ENCODE measurements at places on chromosomes 6 and 20. TPM values are rescaled to one million over a fixed set of nuclear protein-coding genes. Genes with fewer than 3 reads are reported as not detected.

ROS1 gene
- total RNA-seq, result 0.12 TPM

GRCh38 chr6:43712579-43712978, 25.0 kb upstream of the MRPS18A start:
- DNase-seq, result no peak

- DNase-seq, result peak; percentile 65
These were observed 124.5 kb downstream of the MRPL14 start for GRCh38 chr6:44002593-44003344.

- DNase-seq, result no peak
These were observed 91.2 kb upstream of the TINAG start for GRCh38 chr6:54217018-54217417.

DNA sequence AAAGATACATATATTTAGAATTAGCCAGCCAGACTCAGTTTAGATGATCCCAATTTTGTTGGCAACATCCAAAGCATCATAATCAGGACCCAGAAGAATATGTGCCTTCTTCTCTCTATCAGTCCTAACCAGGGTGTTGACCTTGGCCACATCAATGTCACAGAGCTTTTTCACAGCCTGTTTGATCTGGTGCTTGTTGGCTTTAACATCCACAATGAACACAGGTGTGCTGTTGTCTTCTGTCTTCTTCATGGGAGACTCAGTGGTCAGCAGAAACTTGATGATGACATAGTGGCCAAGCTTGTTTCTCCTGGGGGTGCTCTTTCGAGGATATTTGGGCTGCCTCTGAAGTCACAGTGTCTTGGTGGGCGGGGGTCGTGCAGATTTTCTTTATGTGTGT, 84.9 kb downstream of the MKKS start:
- no peak for DNase-seq

- no peak for DNase-seq
These were observed 34.6 kb downstream of the KCNS1 start for GRCh38 chr20:45066372-45066771.

DNA sequence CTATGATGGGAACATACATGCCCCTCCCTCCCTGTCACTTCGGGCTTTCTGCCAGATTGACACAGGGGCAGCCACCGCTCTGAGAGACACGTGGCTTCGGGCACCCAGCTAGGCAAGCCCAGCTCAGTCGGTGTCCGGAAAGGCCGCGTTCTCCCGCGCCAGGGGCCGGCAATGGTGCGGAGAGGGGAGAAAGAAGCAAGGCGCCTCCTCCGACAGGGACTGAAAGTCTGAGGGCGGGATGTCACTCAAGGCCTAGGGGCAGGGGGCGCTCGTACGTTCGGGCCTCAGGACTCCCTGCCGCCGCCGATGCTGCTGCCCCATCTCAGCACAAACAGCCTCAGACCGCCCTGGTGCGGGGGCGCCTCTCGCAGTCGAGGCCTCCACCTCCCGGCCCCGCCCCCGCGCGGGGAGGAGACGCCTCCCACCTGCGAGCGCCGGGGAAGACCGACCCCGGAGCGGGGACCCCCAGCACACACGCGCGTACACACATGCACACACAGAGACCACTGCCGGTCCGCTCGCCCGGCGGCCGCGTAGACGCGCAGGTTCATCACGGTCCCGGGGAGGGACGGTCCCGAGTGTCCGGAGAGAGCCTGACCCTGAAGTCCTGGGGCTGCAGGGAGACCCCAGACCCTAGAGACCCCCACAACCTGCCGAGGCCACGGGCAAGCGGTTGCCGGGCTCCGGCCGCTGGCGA, 1.9 kb downstream of the GRM4 start:
- DNase-seq, result peak; percentile 79

DNA sequence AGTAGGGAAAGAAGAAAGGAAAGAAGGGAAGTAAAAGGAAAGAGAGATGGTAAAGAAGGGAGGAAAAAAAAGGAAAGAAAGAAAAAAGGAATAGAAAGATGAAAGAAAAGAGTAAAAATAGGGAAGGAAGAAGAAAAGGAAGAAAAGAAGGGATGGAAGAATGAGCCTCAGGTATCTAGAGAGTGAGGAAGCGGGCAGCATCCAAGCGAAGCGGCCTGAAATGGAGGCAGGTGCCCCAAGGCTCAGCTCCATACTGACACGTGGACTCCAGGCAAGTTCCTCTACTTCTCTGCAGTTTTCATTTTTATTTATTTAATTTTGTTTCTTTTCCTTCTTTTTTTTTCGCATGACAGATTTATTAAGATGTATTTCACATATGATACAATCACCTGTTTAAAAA, 373.1 kb downstream of the ESR1 start:
- DNase-seq, result no peak

- DNase-seq, result no peak
These were observed 84.7 kb upstream of the ELOVL5 start for GRCh38 chr6:53433261-53433950.

GRCh38 chr6:5234874-5235273, 25.9 kb downstream of the LYRM4 start:
- DNase-seq, result no peak

- DNase-seq, result no peak
These were observed 100.8 kb downstream of the MOXD1 start for GRCh38 chr6:132300323-132300949.

DNA sequence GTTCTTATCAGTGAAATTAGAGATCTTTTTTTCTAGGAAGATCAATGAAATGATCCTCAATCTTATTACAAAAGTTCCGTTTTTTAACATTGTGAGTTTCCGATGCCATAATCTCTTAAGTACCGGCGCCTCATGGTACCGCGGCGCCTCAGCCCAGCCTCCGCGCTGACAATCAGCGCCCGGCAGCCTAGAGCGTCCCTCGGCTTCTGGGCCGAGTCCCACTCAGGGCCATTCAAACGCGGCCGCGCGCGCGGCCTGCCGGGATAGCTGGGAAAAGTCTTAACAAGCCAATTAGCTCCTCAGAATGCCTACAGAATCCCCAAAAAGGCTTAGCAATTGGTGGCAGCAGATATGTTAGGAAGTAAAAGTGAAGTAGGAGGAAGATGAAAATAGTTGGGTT, 204.8 kb downstream of the ADGB start:
- DNase-seq, result no peak

DNA sequence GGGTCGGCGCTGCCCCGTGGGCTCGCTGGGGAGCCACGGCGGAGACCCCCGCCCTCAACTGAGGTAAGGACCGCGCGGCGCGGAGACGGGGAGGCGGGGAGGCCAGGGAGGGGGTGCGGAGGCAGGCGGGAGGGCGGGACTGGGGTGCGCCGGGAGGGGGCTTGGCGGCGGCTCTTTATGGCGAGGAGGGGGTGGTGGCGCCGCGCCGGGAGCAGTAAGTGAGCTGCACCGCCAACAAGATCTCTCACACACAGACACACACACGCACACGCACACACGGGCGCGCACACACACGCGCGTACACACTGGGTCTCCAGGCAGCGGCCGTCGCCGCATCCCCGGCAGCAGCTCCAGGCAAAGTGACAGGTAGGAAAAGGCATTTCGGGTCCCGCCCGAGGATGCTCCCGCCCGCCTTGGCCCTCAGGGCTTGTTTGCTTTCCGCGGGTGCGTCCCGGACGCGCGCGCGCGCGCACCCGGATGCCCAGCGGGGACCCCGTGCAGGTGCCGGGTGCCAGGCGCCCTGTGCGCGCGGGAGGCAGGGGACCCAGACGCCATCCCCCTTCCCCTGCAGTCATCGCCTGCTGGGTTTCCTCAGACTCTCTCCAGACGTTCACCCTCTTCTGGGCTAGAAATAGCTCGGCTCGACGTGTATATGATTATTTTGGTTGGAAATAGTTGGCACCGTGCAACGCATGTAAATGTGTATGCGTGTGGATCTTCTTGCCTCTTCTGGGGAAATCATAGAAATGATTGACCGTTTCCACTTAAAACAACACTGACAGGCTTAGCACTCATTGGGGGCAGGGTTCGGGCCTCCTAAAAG, at the start of gene PLCB4:
TSS of gene PLCB4 (plus strand) at position 247 of the 823 bp plus-strand sequence. CDS start 238,728 bp downstream, outside the sequence.
- no peak for DNase-seq

DNA sequence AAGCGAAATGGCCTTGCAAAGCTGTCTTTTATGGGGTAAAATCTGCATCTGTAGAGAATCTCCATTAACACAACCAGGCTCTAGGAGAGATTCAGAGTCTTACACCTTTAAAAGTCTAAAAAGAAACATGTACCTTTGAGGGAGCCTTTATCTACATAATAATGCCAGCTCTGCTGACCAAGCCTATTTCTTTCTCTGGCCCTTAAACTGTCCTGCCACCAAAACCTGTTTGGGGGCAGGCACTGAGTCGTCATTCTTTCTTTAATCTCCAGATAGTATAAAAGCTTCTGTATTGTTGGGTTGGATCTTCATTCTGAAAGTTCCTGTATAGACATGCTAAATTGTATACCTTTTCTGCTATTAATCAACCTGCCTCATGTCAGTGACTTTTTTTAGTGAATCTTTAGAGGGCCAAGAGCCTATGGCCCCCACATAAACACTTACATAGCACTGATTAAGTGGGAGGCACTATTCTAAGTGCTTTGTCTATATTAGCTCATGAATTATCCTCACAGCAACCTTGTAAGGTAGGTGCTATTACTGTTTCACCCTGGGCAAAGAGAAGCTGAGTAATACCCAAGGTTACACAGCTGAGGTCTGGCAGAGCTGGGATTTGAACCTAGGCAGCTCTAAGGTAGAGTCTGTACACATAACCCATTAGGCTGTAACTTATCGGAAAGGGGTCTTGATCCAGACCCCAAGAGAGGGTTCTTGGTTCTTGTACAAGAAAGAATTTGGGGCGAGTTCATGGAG, 232.3 kb upstream of the DTNBP1 start:
- DNase-seq, result no peak

DNA sequence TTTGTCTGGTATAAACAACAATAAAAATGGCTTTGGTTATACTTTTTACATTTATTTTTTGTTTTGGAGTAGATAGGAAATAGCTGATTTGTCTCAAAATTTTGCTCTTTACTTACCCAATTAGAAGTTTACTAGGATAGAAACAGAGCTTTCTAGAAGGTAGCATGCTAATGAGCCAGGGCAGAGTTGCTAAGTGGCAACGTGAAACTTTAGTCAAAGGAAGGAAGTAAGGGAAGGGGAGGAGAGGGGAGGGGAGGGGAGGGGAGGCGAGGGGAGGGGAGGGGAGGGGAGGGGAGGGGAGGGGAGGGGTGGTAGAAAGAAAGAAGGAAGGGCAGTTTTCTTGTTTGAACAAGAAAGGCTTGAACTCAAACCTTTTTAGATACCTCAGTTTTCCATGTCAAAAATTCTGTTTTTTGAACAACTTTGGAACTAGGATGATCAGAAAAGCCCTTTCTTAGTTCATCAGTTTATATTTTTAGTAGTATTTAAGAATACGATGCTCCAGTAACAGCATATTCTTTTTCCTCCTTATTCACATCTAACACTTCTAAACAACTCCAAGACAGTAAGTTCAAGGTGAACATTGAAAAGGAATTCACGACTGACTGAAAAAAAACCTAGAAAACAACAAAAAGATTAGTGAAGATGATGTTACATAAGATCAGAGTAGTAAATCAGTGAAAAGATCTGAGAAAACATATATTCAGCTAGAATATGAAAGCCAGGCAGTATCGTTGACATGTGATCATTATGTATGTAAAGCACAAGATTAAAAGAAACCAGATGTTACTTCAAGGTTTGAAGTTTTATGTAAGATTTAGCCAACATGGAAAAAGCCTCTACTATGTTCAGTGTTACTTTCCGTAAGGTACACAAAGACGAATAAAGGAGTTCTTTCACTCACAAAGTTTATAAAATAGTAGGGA, 263.4 kb downstream of the ARHGAP18 start:
- no peak for DNase-seq

DNA sequence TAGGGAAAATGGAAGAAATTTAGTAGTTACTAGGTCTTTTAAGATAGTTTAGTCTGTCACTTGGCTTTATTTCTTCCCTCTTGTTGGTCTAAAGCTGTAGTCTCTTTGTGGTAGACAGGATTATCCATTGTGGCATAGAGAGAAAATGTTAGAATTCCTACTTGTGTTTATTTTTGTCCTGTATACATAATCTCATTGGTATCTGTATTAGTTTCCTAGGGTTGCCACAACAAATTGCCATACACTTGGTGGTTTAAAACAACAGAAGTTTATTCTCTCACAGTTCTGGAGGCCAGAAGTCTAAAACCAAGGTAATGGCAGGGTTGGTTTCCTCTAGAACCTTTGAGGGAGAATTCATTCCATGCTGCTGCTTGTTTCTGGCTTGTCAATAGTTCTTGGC, 119.4 kb downstream of the ZFAND3 start:
- no peak for DNase-seq

DNA sequence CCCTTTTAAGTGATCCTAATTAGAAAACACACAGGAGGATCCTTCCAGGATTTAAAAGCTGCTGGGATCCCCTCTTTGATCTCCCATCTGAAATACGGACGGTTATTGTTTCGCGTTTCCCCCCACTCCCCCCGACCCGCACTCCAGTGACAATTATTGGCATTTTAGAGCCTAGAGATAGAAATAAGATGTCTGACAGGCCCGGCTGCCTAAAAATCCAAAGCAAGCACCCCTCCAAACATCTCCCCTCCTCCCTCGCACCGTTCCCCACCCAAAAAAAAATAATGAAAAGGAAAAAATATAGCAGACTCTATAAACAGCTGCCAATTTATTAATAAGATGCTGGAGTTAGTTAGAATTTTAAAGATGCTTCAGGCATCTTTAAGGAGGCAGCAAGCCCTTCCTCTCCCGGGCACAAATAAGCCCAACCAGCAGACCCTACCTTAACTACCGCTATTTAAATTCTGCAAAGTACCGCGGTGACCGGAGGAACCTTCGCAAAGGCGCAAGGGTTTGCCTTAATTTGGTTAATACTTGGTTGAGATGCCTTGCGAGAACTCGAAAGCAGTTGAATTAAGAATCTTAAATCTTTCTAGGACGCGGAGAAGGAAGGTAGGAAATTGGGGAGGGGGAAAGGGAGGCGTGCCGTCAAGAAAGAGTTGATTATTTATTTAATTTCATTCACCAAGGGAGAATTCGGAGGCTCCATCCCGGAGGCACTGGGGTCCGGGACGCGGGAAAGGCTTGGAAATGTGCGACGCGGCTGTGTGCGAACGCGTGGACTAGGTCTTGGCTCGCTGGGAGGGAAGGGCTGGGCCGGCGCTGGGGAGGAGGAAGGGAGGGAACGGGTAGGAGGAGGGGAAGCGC, 1.5 kb upstream of the ISM1 start:
- DNase-seq, result no peak

DNA sequence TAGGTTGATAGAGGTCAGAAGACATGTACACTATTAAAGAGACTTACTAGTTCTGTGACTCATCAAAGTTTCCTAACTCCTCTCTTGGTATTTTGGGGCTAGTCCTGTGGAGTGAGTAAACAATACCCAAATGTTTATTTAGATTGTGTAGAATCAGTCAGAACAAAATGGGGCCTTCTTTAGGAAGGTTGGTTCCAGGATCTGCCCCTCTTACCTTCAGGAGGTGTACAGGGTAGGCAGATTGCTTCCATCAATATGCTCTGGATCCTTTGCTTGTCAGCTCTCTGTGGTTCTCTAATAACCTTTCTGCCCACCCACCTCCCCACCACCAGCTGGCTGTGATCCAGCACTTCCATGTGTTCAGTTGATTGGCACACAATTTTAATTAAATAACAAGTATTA, 107.0 kb downstream of the POPDC3 start:
- DNase-seq, result no peak

Measured in spleen (tissue), 13 donors.